ENCODE measurements at places on chromosomes 2 and 18.

- DNase-seq: no peak
Observed at GRCh38 chr2:182914852-182915251, 48.4 kb upstream of the FRZB start.

- no peak for DNase-seq
Observed at GRCh38 chr2:215052404-215052803, 86.0 kb downstream of the ABCA12 start.

GRCh38 chr2:128307595-128307994 lies 11.1 kb downstream of the HS6ST1 start:
- DNase-seq: no peak

- no peak for DNase-seq
Observed at GRCh38 chr18:74148543-74149070, 284 bp downstream of the TIMM21 start.

DNA sequence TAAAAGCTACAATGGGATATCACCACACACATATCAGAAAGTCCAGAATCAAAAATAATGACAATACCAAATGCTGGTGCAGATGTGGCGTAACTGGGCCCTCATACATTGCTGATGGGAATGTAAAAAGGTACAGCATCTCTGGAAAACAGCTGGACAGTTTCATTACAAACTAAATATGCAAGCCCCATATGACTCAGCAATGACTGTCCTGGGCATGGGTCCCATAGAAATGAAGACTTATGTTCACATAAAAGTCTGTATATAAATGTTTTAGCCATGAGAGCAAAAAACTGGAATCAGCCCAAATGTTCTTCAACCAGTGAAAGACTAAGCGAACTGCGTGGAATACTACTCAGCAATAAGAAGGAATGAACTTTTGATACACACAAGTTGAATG lies 56.7 kb downstream of the ALPK2 start:
- no peak for DNase-seq

- DNase-seq: no peak
Observed at GRCh38 chr18:37330173-37330572, 235.4 kb downstream of the CELF4 start.

DNA sequence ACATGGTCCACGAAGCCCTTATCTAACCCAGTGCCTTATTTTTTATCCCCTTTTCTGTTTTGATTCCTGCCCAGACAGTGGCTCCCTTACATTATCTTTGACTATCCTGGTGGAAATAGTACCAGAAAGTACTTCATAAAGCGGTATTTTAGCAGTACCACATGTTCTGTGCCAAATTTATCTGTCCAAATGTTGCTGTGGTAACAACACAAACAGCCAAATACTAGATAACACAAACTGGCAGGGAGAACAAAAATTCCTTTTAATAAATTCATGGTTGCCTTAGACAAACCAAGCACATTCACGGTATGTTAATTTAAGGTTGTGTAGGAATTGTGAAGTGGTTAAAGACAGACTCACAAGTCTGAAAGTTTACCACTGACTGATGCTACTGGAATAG lies 187.9 kb upstream of the LHCGR start:
- no peak for DNase-seq

- DNase-seq: no peak
Observed at GRCh38 chr18:52236131-52236530, 103.9 kb upstream of the DCC start.

GRCh38 chr2:36781907-36782720 lies 85.6 kb downstream of the VIT start:
- no peak for DNase-seq

DNA sequence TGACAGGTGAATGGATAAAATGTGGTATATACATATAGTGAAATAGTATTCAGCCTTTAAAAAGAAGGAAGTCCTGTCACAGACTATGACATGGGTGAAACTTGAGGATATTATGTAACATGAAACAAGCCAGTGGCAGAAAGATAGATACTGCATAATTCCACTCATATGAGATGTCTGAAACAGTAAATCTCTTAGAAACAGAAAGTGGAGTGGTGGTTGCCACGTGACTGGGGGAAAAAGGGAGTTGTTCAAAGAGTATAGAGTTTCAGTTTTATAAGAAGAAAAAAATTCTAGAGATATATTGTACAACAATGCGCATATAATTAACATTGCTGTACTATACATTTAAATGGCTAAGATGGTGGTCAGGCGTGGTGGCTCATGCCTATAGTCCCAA lies 178.2 kb upstream of the ATP5MC3 start:
- no peak for DNase-seq

DNA sequence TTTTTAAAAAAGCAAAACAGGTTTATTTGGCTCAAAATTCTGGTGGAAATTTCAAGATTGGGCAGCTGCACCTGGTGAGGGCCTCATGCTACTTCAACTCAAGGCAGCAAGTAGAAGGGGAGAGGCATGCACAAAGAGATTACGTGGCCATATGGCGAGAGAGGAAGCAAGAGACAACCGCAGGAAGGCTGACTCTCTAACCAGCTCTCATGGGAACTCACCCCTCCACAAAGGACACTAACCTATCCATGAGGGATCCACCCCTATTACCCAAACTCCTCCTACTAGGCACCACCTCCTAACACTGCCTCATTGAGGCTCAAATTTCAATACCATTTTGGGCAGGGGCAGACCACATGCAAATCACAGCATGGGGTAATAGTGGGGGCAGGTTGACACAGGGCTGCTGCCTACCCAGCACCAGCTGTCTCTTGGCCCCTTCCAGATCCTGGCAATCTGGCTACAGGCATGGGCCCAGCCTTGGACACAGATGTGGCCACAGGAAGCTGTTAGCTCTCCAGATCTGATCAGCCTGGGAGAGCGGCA lies 2.0 kb upstream of the CAPN10 start:
- DNase-seq: no peak
